RKO (cell line): ENCODE measurements at places on chromosomes 12 and 14.

- DNase-seq: no peak
Observed at GRCh38 chr12:28974166-28974565, 174.9 kb upstream of the FAR2 start.

- peak; percentile 21 for DNase-seq
Observed at GRCh38 chr12:50799908-50800307, 36.0 kb downstream of the ATF1 start.

DNA sequence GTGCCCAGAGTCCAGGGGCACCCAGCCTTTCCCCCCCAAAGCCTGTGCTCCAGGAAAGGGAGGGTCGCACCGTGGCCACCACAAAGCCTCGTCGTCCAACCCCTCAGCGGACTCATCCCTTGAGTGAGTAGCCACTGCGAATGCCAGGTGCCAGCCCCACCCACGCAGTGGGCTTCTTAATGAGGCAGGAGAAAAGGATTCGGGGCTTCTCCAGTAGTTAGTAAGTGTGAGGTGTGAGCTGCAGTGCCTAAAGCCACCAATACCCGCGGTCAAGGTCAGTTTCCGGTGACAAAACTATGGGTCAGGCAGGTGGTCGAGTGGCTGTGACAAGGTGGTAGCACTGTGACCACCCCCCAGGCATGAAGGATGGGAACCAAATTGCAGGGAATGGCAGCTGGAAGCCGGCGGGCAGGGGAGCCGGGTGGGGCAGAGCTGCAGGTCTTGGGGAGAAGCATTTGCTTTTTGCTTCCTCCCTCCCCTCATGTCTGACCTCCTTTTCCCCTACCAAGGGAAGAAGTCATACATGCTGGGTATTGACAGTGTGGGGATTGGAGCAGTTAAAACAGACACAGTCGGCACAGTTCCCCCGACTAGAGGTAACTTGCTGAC is 8.0 kb downstream of the RAN start:
- no peak for DNase-seq

- DNase-seq: no peak
Observed at GRCh38 chr12:83767723-83768122, 1081.0 kb downstream of the TMTC2 start.

- DNase-seq: no peak
Observed at GRCh38 chr12:12126551-12126950, 55.8 kb downstream of the BCL2L14 start.
